ENCODE measurements at places on chromosomes 7 and 10.

- no peak for DNase-seq
Observed at GRCh38 chr10:60397792-60398191, 8.1 kb upstream of the ANK3 start.

- DNase-seq: no peak
Observed at GRCh38 chr7:112735261-112735660, 54.9 kb downstream of the TMEM168 start.

DNA sequence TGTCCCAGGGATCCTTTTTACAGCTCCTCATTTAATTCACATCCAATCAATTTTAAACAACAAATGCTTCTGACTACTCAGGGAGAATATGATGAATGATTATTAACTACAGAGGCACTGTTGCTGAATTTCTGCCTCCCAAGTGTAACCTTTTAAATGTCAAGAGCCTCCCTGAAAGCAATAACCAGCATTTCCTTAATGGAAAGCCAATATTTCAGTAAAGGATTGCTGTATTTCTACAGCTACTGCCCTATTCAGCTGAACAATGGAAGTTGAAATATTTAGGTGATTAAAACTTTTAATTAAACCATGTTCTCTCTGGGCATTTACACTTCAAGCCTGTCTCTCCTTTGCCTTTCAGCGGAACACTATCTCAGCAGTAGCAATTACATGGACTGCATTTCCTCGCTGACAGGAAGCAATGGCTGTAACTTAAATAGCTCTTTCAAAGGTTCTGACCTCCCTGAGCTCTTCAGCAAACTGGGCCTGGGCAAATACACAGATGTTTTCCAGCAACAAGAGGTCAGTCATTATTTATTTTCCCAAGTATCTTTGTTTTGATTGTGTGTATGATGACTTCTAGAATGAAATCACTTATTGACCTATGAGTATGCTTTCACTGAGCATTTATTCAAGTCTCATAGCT lies 304.7 kb downstream of the BICC1 start:
- DNase-seq: no peak

- peak; percentile 40 for DNase-seq
Observed at GRCh38 chr7:23938937-23939552, 229.0 kb downstream of the STK31 start.

DNA sequence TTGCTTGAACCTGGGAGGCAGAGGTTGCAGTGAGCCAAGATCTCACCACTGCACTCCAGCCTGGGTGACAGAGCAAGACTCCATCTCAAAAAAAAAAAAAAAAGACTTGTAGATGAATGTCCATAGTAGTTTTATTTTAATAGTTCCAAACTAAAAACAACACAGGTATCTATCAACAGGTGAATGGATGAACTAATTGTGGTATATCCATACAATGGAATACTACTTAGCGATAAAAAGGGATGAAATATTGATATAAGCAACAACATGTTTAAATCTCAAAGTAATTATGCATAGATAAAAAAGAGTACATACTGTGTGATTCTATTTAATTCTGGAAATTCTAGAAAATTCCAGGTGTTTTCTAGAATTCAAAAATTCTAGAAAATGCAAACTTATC lies 37.5 kb upstream of the MRPS16 start:
- no peak for DNase-seq

- DNase-seq: no peak
Observed at GRCh38 chr7:65951837-65952578, 30.0 kb downstream of the GUSB start.

- no peak for DNase-seq
Observed at GRCh38 chr7:50396856-50397255, 53.3 kb downstream of the FIGNL1 start.
